Left renal cortex interstitium (tissue), 4 donors: ENCODE measurements at places on chromosomes 11 and 22.

DNA sequence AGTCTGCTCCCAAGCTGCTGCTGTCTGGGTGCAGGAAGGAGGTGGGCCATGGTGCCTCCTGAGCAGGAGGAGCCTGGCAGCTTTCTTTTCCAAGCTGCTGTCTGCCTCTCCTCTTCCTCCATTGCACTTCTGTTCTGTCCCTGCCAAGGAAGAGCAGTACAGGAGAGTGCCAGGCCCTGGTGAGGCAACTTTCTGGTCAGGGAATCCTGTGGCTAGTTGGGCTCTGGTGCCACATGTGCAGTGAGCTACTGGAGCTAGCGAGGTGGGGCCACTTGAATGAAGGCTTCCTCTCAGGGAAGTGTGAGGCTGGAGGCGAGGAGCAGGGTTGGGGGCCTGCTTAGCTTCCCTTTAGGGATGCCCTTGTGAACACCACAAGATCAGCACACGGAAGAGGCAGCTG, 90.0 kb downstream of the TSPAN18 start:
- DNase-seq = no peak

DNA sequence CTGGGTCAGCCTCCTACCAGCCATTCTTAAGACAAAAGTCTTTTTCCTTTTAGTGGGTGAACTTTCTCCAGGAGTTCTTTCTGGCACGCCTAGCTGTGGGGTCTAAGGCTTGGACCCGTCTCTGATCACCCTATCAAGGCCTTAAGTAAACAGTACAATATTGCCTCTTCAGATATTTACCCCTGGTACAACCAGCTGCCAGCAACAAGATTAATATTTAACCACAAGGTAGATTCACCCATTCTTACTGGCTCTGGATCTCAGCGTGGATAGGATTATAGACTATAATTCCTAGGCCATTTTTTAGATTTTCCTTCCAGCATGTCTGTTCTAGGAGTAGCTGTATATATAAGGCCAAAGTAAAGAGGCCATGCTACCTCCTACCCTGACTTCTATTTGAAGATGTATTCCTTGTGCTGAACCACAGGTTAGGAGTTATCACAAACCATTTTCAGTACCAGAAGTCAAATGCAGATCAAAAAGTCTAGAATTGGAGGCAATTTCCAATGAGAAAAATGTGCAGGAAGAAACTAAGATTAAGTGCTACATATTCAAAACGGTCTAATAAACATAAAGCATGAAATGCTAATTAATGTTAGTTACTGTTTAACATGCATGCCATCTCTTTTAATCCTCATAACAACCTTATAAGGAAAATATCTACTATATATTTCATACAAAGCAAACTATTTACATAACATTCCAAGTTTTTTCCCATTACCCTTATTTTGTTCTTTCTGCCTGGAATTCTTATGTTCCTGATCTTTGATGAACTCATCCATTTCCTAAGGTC, 110.0 kb upstream of the SYN3 start:
- DNase-seq = no peak

GRCh38 chr11:27058456-27058855, 17.8 kb downstream of the BBOX1 start:
- no peak for DNase-seq

DNA sequence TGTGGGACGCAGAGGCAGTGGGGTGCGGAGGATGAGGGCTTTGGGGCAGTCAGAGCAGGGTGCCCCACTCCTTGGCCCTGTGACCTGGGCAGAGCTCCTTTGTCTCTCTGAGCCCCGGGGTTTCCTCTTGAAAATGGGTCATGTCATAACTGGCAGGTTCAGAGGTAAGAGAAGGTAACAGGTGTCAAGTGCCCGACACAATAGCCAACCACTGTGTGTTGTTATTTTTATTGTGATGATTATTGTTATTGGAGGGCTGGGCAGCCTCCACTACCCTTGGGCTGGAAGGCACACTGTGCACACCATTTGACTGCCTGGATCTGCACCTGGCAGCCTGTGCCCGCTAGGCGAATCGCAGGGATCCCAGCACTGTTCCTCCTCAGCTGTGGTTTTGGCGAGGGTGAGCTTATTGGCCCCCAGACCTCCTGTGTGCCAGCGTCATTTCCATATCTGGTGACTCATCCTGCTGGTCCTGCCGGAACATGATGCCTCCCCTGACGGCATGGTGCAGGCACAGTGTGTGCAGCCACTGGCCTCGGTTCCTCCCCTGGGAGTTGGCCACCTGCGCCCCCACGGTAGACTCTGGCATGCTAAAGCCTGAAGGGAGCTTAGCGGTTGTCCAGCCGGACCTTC, 15.4 kb upstream of the SOX10 start:
- no peak for DNase-seq
